ENCODE measurements at places on chromosomes 2 and 18. TPM values are rescaled to one million over a fixed set of nuclear protein-coding genes. Genes with fewer than 3 reads are reported as not detected.

- no peaks in the 10 kb centered on the region for H3K27me3 ChIP-seq
- DNase-seq, result no peak
- H3K36me3 ChIP-seq, result no peaks in the 10 kb centered on the region
- peaks cover 16% of the 10 kb centered on the region for H3K4me1 ChIP-seq
Observed at GRCh38 chr2:167946441-167946841, 301.0 kb downstream of the STK39 start.

- H3K27ac ChIP-seq, result peak overlapping the region; percentile 68
- peaks cover 8% of the 10 kb centered on the region for H3K36me3 ChIP-seq
- peaks cover 25% of the 10 kb centered on the region for H3K4me1 ChIP-seq
- DNase-seq, result no peak
- no peak overlapping the region for H3K4me3 ChIP-seq
Observed at GRCh38 chr18:27604583-27604982, 419.5 kb upstream of the CHST9 start.

DNA sequence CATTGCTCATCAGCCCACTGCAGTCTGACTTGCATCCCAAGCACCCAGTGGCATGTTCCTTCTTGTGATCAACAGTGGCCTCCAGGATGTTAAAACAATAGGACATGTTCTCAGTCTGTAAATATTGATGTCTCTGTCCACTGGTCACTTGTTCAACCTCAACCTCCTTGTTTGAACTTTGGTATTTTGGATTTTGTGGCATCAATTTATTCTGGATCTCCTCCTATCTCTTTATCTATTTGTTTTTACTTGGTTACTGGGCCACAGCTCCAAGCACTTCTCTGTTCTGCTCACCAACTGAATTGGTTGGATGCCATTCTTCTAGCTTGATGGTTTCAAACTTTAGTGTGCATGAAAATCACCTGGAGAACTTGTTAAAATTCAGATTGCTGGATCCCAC lies 1414.8 kb upstream of the CELF4 start:
- peaks cover 11% of the 10 kb centered on the region for H3K36me3 ChIP-seq
- H3K27me3 ChIP-seq, result no peaks in the 10 kb centered on the region
- H3K27ac ChIP-seq, result no peak overlapping the region
- H3K4me3 ChIP-seq, result no peak overlapping the region
- DNase-seq, result no peak
- H3K4me1 ChIP-seq, result no peaks in the 10 kb centered on the region

DNA sequence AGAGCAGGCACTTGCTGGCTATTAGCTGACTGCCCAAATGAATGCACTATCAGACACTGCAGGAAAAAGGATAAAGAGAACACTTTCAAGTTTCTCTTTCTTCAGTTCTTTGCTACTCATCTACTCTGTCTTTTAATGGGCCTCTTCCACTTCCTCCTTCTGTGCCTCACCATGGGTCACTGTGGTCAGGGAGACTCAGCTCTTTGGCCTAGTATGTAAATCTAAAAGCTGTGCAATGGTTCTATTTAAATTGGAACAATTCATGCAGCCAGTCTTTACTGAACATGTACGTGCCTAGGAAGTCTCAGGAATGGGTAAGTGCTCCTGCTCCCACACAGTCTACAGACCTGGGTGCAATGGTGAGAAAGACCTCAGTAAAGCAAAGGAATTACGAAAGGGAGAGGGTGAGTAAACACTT lies 79.1 kb upstream of the DNMT3A start:
- peaks cover 16% of the 10 kb centered on the region for H3K36me3 ChIP-seq
- no peak overlapping the region for H3K27ac ChIP-seq
- DNase-seq, result no peak
- H3K4me3 ChIP-seq, result no peak overlapping the region
- no peaks in the 10 kb centered on the region for H3K27me3 ChIP-seq

DNA sequence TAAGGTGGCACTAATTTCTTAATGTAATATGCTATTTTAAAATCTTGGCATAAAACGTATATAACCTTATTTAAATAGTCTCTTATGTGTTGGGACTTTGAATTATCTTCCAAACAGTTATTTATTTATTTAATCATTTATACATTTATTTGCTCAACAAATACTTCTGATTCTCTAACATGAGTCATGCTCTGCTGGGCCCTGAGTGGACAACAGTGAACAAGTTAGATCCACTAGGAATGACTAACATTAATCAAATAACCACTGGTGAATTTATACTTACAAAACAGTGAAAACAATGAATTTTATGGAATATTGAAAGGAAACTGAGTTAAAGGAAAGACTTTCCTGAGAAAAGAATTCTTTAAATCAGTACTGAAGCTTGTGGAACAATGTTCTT lies 1257.2 kb upstream of the CHAC2 start:
- H3K27ac ChIP-seq, result no peak overlapping the region
- H3K27me3 ChIP-seq, result no peaks in the 10 kb centered on the region
- H3K4me1 ChIP-seq, result no peaks in the 10 kb centered on the region
- H3K4me3 ChIP-seq, result no peak overlapping the region
- no peak for DNase-seq

DNA sequence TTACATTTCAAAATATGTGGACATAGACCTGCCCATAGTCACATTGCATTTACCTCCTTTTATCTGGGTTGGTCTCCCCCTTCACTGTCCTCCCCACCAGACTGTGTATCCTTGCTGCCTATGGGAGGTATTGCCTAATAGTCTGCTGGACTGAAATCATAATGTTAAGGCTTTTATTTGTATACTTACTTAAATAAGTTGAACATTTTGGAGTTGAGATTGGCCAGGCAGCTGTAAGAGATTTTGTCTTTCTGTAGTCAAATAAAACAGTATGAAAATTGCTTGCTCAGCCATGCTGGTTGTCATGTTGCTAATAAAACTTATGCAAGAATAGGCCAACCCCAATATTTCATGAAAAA lies 280.9 kb downstream of the PTPRM start:
- no peak overlapping the region for H3K4me3 ChIP-seq
- H3K27me3 ChIP-seq, result peaks cover 2% of the 10 kb centered on the region
- no peak for DNase-seq
- peaks cover 20% of the 10 kb centered on the region for H3K36me3 ChIP-seq

DNA sequence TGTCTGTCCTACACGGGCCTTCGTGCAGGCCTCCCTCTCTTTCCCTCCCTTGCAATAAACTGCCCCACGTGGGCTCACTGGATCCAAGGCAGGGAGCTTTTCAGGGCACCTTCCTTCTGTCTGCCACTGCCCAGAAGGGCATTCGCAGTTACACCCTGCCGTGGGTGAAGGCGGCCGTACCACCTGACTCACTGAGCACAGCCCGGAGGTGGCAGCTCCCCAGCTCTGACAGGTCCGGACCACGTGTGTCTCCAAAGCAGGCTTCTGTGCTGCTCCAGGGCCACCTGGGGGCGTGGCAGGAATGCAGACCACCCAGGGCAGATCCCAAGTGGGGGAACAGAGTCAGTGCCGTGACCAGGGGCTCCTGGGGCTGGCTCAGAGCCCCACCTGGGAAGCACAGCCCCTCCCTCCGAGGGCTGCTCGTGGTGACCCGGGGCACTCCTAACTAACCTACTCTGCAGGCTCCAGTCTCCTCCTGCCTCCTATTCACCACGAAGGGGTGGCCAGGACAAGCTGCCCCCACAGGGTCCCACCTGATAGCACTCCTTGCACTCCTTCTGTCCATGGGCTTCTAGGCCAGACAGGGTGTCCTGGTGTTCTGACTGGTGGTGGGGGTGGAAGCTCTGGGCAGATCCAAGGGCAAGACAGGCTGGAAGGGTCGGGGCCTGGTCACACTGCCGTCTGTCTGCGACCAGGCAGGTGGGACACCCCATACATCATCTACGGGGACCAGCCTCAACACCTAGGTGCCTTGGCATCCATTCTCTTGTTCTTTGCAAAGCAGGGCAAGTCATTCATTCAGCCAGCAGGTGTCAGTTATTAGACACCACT lies 9.7 kb downstream of the SNED1 start:
- DNase-seq, result no peak
- no peak overlapping the region for H3K27ac ChIP-seq
- H3K4me1 ChIP-seq, result peaks cover 19% of the 10 kb centered on the region
- no peak overlapping the region for H3K4me3 ChIP-seq
- H3K27me3 ChIP-seq, result peaks cover 18% of the 10 kb centered on the region

- peaks cover 31% of the 10 kb centered on the region for H3K4me1 ChIP-seq
- no peaks in the 10 kb centered on the region for H3K27me3 ChIP-seq
- H3K36me3 ChIP-seq, result no peaks in the 10 kb centered on the region
- no peak overlapping the region for H3K27ac ChIP-seq
- H3K4me3 ChIP-seq, result no peak overlapping the region
- DNase-seq, result peak; percentile 91
Observed at GRCh38 chr2:64488050-64488974, 34.4 kb downstream of the LGALSL start.

DNA sequence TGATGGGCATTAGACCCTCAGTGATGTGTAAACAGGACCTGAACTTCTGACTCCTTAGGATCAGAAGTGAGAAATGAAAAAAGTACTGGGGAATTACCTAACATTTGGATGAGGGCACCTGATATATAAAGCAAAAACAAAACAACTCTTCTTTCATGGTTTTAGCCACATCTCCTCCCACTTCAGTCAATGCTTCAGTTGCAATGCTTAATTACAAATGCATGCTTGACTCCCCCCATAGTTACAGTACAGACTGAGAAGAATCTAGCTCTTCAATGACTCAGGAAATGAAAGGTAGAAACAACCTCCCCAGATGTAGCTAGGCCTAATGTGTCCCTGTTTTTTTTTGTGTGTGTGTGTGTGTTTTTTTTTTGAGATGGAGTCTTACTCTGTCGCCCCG lies 276.8 kb upstream of the POU3F3 start:
- H3K27me3 ChIP-seq, result no peaks in the 10 kb centered on the region
- no peak for DNase-seq
- H3K36me3 ChIP-seq, result no peaks in the 10 kb centered on the region
- H3K4me3 ChIP-seq, result no peak overlapping the region
- H3K4me1 ChIP-seq, result peaks cover 12% of the 10 kb centered on the region
- no peak overlapping the region for H3K27ac ChIP-seq

DNA sequence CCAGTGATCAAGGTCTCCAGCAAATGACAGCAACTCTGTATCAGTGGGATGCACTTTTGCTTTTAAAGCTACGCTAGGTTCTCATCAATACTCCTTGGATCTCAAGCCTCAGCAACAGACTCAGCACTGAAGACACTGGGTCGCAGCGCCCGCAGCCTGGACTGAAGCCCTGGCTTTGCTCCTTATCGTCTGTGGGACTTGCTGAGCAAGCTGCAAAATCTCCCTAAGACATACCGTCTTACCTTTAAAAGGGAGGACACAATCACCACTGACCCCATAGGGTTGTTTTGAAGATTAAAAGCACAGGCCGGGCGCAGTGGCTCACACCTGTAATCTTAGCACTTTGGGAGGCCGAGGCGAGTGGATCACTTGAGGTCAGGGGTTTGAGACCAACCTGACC lies 8.1 kb downstream of the CYB5A start:
- H3K27me3 ChIP-seq, result no peaks in the 10 kb centered on the region
- DNase-seq, result no peak
- H3K36me3 ChIP-seq, result peaks cover 11% of the 10 kb centered on the region
- peaks cover 78% of the 10 kb centered on the region for H3K4me1 ChIP-seq
- H3K27ac ChIP-seq, result peak overlapping the region; percentile 99

Gene TBR1
- total RNA-seq, result not detected

Gene USP37
- 21.6 TPM for total RNA-seq

Gene EVX2
- not detected for total RNA-seq
